ENCODE measurements at places on chromosomes 3 and 15.
A peak's percentile ranks its signal among the peaks of the same experiment; 100 is the strongest.

- no peak for DNase-seq
These were observed 713 bp upstream of the MUC13 start for GRCh38 chr3:124935264-124935663.

DNA sequence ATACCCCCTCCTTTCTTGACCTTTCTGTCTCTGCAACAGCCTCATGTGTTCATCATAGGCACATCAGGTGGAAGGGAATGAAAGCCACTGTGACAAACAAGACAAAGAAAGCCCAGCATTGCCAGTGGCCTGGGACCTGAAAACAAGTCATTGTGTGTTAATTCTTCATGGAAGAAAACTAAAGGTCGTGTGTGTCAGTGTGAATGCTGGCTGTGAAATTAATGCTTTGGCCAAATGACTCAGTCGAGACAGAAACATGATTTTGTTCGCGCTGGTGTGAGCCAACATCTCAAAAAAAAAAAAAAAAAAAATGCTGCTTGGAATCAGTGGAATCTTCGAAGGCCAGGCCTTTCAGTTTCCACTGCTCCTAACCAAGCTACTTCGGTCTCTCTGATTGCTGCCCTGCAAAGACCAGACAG lies 386.5 kb upstream of the PROK2 start:
- no peak for DNase-seq

GRCh38 chr15:54462511-54462913 lies 484.3 kb downstream of the UNC13C start:
- DNase-seq = no peak

GRCh38 chr3:99789011-99789721 lies 28.5 kb upstream of the CMSS1 start:
- DNase-seq = peak; percentile 57

- no peak for DNase-seq
These were observed 1169.1 kb upstream of the EPHA6 start for GRCh38 chr3:95645291-95645690.

GRCh38 chr3:191455257-191455952 lies 5.6 kb upstream of the PYDC2 start:
- no peak for DNase-seq

DNA sequence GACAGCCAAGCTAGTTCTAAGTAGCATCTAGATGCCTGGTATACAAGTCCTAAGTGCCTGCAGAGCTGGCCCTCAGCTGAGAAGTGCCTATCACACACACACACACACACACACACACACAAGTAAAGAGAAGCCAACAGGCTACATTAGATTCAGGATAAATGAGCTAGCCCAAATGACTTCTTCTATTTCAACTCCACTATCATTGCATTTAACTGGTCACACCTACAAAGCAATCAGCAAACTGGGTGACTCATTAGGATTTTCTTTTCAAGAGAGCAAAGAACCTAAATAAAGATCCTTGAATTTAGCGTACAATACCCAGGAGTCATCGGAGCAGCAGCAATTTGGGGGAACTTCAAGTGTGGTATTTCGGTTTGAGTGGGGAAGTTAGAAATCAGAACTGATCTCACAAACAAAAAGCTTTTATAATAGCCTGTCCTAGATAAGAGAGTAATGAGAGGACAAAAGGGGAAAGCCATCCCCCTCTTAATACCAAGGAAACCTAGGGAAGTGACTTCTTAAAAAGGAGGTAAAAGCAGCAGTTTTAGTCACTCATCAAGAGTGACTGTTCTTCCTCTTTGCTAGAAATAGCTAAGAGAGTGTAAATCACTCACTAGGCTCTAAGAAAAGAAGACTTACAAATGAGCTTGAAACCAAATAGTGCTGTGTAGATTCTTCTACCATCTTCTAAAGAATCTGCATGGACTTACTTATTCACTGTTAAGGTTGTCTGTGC lies 112.7 kb downstream of the TNIK start:
- no peak for DNase-seq
